ENCODE measurements at places on chromosomes 16 and 17. TPM values are rescaled to one million over a fixed set of nuclear protein-coding genes. Genes with fewer than 3 reads are reported as not detected.

Gene SDK2
- 1.1 TPM for polyA plus RNA-seq

Gene CSH2
- not detected for polyA plus RNA-seq

Gene TSNAXIP1
- 1.2 TPM for polyA plus RNA-seq

Gene TSPAN10
- 0.22 TPM for polyA plus RNA-seq

Gene PRSS21
- polyA plus RNA-seq = not detected

Gene TRIM16
- 8.2 TPM for polyA plus RNA-seq

Gene PRSS27
- polyA plus RNA-seq = 0.46 TPM

Gene TMEM204
- polyA plus RNA-seq = 37.5 TPM

Gene ANKRD40CL
- not detected for polyA plus RNA-seq

Measured in heart right ventricle (tissue), 16 donors.